ENCODE measurements at places on chromosomes 4 and X.

- DNase-seq, result no peak
Measured at GRCh38 chrX:65926095-65927019, 113.5 kb downstream of the VSIG4 start.

- peak; percentile 84 for DNase-seq
Measured at GRCh38 chrX:154738011-154738738, 12.7 kb downstream of the GAB3 start.

- DNase-seq, result no peak
Measured at GRCh38 chr4:137852326-137852725, 320.0 kb upstream of the PCDH18 start.

GRCh38 chrX:1430451-1430850, 22.3 kb downstream of the ASMTL start:
- DNase-seq, result no peak

- DNase-seq, result no peak
Measured at GRCh38 chrX:49191574-49192011, 5.4 kb upstream of the PRICKLE3 start.

GRCh38 chrX:72272868-72273267, 4.2 kb downstream of the RPS4X start:
- no peak for DNase-seq

DNA sequence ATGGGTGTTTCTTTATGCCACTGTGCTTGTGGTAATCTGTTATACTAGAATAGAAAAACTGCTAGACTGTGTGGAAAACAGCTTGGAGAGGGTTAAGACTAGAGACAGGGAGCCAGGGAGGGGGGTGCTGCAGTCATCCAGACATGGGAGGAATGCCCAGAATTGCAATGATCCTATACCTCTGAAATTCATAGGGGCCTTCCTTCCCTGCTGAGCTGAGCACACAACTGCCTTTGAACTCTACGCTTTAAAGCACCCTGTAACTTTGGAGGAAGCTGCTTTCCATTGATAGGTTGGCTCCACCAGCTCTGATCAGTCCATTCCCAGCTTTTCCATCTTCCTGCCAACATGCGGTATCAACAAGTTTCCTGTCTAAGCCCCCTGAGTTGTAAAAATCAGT, 155.9 kb upstream of the RASGEF1B start:
- no peak for DNase-seq

DNA sequence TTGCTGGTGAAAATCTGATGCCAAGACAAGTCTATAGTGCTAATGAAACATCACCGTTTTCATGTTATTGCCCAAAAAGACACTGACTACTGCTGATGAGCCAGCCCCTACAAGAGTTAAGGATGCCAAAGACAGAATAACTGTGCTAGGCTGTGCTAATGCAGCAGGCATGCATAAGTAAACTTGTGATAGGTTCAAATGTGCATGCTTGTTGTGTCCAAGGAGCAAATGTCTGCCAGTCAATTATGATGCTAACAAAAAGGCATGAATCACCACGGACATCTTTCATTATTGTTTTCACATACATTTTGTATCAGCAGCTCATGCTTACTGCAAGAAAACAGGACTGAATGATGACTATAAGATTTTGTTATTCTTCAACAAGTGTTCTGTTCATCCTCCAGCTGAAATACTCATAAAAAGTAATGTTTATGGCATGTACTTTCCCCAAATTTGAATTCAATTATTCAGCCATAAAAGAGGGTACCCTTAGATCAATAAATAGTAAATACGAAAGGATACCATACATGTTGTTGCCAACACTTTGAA, 306.9 kb upstream of the ARSJ start:
- no peak for DNase-seq

GRCh38 chrX:135707880-135708279, 5.6 kb upstream of the CT45A1 start:
- peak; percentile 0 for DNase-seq

GRCh38 chr4:12118651-12119213, 690.0 kb upstream of the HS3ST1 start:
- peak; percentile 88 for DNase-seq

- no peak for DNase-seq
Measured at GRCh38 chr4:76003620-76004019, 3.7 kb downstream of the CXCL9 start.

DNA sequence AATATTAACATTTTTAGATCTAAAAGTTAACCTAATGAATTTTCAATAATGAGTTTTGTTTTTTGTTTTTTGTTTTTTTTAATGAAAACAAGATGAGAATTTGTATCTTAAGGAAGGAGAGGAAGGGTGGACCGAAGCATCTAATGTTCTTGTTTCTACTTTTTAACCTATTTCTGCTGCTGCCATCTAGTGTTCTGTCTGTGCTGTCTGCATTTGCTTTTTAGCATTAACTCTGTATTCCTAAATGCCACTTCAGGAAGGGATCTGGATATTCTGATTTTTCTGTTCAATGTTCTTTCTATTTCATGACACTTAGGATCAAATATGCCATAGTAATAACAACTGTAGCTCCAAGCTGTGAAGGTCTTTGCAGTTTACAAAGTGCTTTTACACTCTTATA, 161.7 kb downstream of the BRWD3 start:
- DNase-seq, result peak; percentile 16

DNA sequence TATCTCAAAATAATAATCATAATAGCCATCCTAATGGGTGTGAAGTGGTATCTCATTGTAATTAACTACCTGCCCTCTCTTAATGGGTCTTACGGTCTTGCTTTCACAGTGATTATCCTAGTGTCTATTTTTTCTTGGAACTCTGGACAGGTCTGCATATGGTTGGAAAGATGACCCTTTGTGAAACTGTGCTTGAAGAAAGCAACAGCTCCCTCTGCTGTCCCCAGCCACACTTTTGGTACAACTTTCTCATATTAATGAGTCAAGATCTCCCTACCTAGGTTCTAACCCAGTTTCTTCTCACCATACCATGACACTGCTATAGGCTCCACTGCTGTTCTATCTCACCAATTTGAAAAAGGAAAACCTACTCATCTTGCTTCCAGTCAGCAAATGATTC, 2.4 kb downstream of the TFDP3 start:
- peak; percentile 65 for DNase-seq

DNA sequence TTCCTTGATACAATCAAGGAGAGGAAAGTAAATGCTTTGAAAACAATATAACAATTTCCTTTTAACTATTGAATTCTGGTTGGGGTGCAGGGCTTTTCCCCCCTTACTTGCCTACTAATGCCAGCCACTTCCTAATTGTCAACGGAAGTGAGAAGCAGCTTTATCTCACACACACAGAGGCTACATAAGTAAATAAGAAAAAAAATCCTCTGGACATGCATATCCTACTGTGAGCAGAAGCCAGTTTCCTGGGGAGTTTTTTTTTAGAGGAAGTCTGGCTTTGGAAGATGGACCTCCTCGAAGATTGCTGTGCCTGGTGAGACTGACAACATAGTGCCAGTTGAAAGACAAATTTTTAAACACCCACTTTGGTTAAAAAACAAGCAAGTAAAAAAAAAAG, 180.6 kb downstream of the OPHN1 start:
- DNase-seq, result no peak

DNA sequence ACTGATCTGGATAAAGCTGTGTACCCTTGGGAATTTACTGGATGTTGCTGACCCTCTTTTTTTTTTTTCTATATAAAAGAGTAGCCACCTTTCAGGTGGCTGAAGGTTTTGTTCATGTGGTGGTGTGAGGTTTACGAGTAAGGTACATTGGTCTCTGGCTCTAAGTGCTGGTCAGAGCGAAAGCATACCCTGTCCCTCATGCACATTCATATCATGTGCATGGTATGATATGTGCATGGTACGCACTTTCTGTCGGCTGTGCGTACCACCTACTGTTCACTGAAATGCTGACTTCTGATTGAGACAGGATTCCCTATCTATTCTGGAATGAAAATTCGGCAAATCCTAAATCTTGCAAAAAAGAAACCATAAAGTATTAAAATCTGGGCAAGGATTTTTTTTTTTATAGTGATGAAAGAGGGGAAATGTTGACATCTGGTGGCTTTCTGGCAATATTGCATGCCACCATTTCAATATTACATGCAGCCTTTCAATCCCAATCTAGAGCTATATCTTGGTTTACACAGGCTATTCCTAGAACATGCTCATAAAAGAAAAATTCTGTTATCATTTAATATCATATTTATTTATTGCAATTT, 32.8 kb downstream of the FAM149A start:
- peak; percentile 56 for DNase-seq

DNA sequence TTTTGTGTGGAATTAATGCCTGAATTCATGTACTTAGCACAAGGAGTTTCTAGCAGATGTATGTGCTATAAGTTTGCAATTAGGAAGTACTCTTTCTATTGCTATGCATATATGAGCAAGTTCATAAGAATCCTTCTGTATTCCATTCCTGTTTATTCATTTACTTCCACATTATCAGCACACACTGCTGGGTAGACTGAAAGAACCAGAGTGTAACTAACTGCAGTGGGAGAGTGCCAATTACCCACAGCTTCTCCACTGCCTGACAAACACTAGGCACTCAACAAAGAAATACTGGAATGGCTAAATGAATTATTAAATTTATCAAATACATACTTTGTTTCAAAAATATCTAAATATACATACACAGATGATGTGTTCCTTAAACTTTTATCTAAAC, 219.6 kb downstream of the CAMK2D start:
- no peak for DNase-seq

GRCh38 chrX:39693298-39693697, 404.5 kb downstream of the BCOR start:
- DNase-seq, result peak; percentile 45

- peak; percentile 60 for DNase-seq
Measured at GRCh38 chr4:4704267-4704666, 155.2 kb upstream of the MSX1 start.

DNA sequence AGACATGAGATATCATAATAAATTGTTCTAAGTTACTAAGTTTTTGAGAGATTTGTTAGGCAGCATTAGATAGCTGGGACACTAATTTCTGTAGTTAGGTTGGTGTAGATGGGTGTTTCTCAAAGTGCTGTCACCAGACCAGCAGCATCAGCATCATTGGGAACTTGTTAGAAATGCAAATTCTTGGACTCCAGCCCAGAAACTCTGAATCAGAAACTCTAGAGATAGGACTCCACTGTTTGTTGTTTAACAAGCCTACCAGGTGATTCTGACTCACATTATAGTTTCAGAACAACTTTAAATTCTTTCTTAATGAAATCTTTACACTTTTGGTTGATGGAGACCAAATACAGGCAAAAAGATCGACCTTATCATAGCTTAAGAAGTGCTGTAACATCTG, 173.7 kb downstream of the PABPC4L start:
- no peak for DNase-seq

- DNase-seq, result no peak
Measured at GRCh38 chr4:67678612-67679011, 22.3 kb downstream of the UBA6 start.

GRCh38 chr4:83229791-83230190, 54.8 kb downstream of the COQ2 start:
- no peak for DNase-seq

- DNase-seq, result no peak
Measured at GRCh38 chr4:141898346-141898745, 262.0 kb downstream of the IL15 start.

GRCh38 chr4:8913121-8913857, 41.6 kb upstream of the HMX1 start:
- DNase-seq, result no peak

DNA sequence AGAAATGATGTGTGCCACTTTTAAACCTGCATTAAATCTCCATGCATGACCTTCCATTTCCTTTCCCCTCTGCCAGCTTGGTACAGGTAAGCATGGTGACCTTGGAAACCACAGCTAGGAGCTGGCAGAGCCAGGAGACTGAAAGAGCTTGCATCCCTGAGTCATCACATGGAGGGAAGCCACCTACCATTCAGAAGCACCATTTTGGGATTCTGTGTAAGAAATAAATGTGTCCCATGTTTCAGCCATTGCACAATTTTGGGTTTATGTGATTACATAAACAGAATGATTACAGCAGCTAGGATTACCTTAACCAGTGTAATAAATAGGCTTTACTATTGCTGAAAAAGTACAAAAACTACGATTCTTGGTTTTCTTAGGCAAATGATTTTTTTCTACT, 17.3 kb upstream of the CCDC149 start:
- DNase-seq, result no peak

- no peak for DNase-seq
Measured at GRCh38 chr4:10023806-10024205, 2.5 kb upstream of the SLC2A9 start.

DNA sequence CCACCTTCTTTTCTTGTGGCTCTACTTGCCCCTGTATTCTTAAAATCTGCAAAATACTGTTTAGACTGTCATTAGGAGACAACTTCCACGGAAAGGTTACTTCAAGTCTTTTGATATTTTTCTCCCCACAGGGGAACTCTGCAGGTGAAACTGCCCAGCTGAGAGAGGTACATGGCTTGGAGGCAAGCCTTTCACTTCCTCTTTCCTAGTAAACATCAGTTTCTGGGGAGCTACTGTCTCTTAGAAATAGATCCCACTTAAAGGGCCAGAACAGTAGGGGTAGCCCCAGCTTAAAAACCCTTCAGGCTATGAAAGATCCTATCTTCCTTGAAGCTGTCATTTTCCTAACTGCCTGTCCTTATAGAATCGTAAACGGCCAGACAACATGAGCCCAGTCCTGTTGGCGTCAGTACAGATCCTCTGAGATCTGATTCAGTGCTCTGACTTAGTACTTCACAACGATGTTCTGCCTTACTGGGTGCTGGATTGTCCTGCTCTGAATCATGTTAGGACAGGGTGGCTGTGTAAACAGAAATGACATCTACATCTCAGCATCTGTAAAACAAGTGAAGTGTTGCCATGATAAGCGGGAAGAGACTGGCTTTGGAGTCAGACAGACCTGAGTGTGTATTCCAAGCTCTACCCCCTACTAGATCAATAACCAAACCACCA, 102.1 kb downstream of the ITIH6 start:
- no peak for DNase-seq

DNA sequence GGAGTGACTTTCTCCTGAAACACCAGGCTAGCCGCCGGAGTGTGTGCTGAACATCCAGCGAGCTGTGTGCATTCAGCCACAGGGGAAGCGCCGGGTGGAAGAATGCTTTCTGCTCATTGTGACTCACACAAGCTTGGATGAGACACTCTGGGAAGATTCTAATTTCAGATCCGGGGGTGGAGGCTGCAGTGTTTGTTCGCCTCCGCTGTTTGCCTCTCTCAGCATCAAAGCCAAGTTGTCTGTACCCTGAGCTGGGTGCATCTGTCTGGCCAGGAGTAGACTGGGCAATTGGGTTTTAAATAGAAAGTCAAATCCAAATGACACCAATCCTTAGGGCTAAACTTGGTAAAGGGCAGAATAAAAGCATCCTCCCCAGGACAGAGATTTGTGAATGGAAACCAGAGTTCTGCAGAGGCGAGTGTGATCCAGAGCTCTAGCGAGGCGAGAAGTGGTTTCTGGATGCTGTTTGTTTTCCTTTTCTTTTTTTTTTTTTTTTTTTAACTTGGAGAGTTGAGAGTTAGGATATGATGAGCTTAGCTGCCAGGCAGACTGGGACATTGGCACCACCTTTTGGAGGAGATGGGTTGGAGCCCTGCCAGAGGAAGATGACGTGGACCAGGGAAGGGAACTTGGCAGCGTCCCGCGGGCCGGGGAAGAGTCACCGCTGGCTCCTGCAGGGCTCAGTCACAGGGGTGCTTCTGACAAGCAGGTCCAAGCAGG, 196.0 kb upstream of the PSAPL1 start:
- no peak for DNase-seq

- DNase-seq, result peak; percentile 3
Measured at GRCh38 chr4:154465085-154465484, 26.5 kb downstream of the DCHS2 start.
